Stimulated activated CD8-positive, alpha-beta memory T cell treated with anti-CD3 and anti-CD28 coated beads, Interleukin-4, amount 100 ng/mL, for 4 hours (primary cell): ENCODE measurements at places on chromosomes 4 and X.

DNA sequence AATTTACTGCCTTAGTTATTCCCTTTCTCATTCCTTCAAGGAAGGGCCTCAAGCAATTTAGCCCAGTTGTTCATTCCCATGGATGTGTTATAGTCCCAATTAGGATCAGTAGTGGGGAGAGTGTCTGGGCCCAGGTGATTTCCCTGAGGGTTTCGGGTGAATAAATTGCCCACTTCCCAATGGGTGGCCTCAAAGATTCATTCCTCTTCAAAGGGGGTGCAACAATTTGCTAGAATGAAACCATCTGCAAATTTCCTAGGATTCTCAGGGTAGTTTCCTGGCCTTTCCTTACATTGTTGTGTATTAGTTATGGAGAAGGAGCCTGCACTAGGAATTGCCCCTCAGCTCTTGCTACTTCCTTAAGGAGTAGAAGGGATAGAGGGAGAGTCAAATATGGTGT lies 6.3 kb upstream of the AREG start:
- DNase-seq = no peak

- DNase-seq = no peak
Observed at GRCh38 chrX:42975906-42976305, 197.9 kb upstream of the PPP1R2C start.

DNA sequence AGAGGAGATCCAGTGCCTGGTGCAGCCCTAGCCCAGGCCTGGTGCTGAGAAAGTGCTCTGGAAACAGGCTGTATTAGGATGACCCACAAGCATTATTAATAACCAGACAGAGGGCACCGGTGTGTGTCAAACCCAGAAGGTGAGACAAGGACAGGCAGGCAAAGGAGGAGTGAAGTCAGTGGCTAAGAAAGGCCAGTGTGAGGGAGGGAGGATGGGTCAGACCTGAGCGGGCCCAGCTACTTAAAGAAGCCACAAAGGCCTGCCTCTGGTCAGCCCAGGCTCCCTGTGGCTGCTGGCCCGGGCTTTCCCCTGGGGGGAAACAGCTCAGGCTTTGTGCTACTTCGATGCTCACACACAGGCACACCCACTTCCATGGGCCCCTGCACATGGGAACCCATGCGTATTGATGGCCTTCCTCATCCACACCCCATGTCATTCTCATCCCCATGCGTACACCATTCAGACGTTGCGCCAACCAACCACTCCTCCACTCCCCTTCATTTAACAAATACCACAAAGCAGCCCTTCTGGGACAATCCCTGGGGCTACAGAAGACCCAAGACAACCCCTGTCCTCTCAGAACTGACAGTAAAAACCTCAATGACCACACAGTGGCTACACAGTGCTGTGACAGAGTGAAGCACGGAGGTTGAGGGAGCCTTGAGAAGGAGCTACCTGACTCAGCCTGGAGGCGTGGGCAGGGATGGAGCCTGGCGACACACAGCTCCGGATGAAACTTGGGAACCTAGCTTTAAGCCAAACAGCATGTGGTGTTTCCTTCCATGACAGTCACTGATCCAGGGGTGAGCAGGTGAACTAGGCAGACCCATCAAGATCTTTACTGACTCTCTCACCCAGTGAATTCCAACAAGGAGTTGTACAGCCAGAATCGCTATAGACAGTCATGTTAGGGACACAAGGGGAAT lies 24.9 kb upstream of the MTM1 start:
- no peak for DNase-seq

DNA sequence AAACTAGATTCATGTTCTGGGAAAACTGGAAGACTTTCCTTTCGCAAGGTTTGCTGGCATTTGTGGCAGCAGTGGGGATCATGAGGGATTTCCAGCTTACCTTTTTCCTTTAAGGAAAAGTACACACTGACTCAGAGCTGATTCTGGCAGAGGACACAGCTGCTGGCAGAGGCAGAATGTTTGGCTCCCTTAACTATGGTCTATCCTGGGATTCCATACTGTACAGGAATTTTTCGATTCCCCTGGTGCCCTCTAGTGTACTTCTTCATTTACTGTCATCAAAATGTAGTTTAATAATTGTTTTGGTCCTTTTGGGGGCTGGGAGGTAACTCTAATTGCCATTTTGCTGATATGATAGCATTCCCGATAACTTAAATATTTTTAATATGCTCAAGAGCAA lies 152.7 kb downstream of the GABRG1 start:
- DNase-seq = no peak

DNA sequence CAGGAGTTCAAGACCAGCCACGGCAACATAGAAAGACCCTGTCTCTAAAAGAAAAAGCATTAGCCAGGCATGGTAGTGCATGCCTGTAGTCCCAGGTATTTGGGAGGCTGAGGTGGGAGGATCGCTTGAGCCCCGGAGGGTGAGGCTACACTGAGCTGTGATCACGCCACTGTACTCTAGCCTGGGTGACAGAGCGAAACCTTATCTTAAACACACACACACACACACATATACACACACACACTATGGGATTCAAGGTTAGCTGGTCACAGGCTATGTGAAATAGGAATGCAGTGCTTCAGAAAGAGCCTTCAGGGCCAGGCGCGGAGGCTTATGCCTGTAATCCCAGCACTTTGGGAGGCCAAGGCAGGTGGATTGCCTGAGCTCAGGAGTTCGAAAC lies 23.5 kb downstream of the NLGN3 start:
- DNase-seq = no peak

DNA sequence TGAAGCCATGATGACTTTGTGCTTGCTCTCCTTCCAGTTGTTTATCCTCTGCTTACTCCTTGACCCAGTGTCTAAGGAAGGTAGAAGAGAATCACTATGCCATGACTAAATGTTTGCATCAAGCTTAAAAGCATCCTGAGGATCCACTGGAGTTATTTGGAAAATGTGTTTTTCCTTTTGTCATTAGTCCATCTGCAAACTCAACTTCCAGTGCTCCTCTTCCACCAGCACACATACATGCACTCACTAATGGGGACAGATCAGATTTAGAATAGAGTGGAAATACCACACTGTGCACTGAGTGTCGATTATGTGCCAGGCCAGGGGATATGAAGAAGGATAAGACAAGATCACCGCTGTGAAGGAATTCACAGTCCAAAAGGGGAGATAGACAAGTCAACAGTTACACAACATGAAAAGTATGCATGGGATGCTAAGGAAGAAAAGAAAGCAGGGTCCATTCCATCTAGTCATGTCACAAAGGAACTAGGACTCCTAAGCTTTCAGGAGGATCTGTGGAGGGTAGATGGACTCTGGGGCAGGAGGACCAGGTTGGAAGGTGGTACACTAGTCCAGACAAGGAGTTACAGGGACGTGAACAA lies 1.9 kb downstream of the OCIAD2 start:
- no peak for DNase-seq

- DNase-seq = no peak
Observed at GRCh38 chr4:28488021-28488420, 1627.4 kb downstream of the STIM2 start.

GRCh38 chr4:721261-722168 lies 15.9 kb downstream of the PCGF3 start:
- no peak for DNase-seq

DNA sequence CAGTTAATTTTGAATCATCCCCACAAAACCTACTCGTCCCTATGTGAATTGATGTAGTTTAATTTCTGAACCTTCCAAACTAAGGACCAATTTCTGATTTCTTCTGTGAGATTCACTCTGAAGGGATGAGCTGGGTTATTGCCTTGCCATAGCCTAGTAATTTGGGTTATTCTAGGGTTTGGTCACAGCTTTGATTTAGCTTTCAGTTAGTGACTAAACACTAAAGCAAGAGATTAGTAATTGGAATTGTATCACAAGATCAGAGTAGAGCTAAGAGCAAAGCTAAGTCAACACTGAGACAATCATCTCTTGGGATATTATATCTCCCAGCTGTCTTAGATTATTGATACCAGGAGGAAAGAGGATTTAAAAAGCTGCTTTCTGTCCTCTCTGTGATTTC lies 588.0 kb downstream of the CCSER1 start:
- no peak for DNase-seq

DNA sequence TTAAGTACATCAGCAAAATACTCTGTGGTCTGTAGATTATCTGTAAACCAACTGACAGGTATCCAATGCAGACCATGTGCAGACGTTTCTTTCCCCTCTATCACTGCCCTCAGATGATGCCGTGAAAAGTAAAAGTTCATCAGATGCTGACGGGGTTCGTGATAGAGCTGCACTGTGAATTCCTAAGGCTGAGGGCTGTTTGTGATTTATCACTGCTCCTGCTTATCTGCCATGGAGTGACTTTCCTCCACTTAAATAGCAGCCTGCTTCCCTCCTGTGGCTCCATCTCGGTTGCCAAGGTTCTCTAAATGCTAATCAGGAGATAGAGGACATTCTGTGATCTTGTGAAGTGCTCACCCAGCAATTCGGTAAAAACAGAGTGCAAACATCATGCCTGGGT lies 89.3 kb upstream of the SRD5A3 start:
- DNase-seq = no peak

DNA sequence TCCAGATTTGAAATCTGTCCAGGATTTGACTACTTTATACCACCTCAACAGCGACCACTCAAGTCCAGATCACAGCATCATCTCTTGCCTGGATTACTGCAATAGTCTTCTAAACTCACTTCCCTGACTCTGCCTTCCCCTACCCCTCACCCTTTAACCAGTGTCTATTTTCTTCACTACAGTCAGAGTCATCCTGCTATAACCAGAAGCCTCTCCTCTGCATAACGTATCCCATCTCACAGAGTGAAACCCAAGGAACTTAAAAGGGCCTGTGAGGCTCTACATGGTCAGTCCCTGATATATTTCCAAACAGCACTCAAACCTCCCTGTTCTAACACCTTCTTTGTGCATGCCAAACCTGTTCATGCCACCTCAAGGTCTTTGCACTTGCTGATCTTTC lies 40.7 kb upstream of the SCOC start:
- DNase-seq = no peak

DNA sequence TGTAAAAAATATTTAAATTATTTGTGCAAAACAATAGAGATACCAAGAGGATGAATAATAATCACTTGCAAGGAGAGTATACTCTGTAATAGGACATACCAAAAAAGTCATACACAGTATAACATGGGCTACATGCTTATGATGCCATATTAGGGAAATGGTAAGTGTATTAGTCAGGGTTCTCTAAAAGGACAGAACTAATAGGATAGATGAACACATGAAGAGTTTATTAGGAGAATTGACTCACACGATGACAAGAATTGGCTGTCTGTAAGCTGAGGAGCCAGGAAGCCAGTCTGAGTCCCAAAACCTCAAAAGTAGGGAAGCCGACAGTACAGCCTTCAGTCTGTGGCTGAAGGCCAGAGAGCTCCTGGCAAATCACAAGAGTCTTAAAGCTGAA lies 151.2 kb downstream of the DTHD1 start:
- no peak for DNase-seq

GRCh38 chrX:71910986-71911730 lies 513 bp downstream of the NHSL2 start:
- DNase-seq = no peak

GRCh38 chr4:85696661-85697060 lies 221.7 kb downstream of the ARHGAP24 start:
- no peak for DNase-seq

DNA sequence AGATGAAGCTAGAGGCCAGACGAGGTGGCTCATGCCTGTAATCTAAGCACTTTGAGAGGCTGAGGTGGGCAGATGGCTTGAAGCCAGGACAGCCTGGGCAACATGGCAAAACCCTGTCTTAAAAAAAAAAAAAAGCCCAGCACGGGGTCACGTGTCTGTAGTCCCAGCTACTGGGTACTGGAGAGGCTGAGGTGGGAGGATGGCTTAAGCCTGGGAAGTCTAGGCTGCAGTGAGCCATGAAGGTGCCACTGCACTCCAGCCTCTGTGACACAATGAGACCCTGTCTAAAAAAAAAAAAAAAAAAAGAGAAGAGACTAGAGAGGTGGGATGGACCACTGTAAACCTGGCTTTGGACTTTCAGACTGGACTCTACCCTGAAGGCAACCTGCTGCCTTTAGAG lies 10.7 kb upstream of the LRBA start:
- DNase-seq = no peak

DNA sequence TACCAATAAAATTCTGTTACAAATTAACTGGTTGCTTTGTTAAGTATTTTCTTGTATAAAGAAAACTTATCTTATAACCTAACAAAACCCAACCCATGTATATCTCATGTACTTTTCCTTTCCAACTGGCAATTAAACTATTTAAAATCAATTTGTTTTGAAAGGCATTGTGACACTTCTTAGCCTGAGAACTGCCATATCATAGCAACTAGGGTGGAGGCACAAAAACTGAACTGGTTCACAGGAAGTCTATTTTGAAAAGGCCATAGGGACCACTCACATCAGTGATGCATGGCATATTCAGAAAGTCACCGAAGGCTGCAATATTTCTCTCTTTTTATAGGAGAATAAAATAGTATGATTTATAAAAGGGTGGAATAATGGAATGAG lies 40.5 kb upstream of the ARSJ start:
- no peak for DNase-seq

DNA sequence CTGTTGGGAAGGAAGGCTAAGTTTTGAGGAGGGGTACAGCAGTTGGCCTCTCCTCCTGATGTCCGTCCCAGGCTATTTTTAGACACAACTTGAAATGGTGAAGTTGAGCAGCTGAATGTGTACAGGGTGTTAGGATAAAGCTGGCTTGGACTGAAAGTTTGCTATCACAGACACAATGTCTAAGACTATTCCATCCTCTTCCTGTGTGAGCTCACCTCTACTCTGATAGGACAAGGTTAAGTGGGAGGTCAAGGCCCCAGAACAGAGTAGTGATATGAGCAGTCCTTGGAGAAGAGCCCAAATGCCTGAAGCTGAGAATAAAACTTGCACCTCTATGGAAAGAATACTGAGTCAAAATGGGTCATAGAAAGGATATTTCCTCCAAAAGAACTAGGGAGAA lies 4.1 kb downstream of the ATP1B4 start:
- DNase-seq = no peak

GRCh38 chrX:125150231-125150630 lies 169.4 kb upstream of the TEX13C start:
- DNase-seq = no peak

- DNase-seq = no peak
Observed at GRCh38 chr4:110961066-110961465, 338.2 kb upstream of the PITX2 start.

GRCh38 chr4:182206916-182207315 lies 36.3 kb upstream of the TENM3 start:
- DNase-seq = no peak

DNA sequence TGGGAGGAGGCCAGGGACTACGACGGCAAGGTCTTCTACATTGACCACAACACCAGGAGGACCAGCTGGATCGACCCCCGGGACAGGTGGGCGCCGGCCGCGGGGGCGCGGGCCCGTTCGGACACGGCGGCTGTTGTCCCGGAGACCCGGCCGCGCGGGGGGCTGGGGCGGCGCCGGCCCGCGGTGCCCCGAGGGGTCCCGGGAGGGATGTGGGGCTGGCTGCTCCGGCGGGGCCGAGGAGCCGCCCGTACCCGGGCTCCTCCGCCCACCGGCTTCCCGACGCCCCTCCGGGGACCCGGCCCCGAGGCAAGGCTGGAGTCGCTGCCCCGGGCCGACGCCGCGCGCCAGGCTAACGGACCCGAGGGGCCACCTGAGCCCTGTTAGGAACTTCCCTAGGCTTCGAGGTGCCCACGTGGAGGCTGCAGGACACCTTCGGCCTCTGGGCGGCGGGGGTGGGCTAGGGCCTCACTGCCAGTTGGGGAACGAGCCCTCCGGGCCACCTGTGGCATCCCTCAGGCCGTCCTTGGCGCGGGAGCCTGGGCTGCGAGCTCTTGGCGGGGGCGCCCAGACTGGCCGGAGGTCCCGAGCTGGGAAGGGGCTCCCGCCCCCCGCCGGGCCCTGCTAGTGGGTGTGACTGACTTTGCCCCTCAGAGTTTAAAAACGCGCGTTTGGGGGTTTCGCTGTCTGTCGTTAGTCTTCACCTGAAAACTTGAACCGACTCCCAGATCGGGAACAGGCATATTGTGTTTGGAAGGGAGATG lies 660 bp downstream of the WWC2 start:
- DNase-seq = no peak
